Adipose tissue (tissue), 3 donors: ENCODE measurements at places on chromosomes 6 and 20. TPM values are rescaled to one million over a fixed set of nuclear protein-coding genes. Genes with fewer than 3 reads are reported as not detected.

The HLA-DOB gene
- polyA plus RNA-seq: not detected

The IL17A gene
- not detected for polyA plus RNA-seq

The IL17F gene
- polyA plus RNA-seq: not detected

The WFDC2 gene
- 9.5 TPM for polyA plus RNA-seq

The NHLRC1 gene
- polyA plus RNA-seq: 1.6 TPM

The COX4I2 gene
- polyA plus RNA-seq: 9.3 TPM

The SH3BGRL2 gene
- polyA plus RNA-seq: 14.2 TPM

The SCAND1 gene
- polyA plus RNA-seq: 76.7 TPM

The BPIFB4 gene
- polyA plus RNA-seq: 0.12 TPM

The TMC2 gene
- polyA plus RNA-seq: 0.46 TPM

The C6orf58 gene
- 0.05 TPM for polyA plus RNA-seq

The FOXS1 gene
- polyA plus RNA-seq: 0.16 TPM

The BPIFA1 gene
- polyA plus RNA-seq: not detected

The BPIFB1 gene
- polyA plus RNA-seq: 0.22 TPM

The GPR63 gene
- 0.34 TPM for polyA plus RNA-seq

The SMLR1 gene
- polyA plus RNA-seq: not detected

The CTAGE9 gene
- not detected for polyA plus RNA-seq

The RBPJL gene
- 0.19 TPM for polyA plus RNA-seq

The PLN gene
- 8.3 TPM for polyA plus RNA-seq

The SPATA25 gene
- 2.7 TPM for polyA plus RNA-seq

The MCHR2 gene
- polyA plus RNA-seq: not detected

The AVP gene
- polyA plus RNA-seq: not detected

The AAR2 gene
- 17.9 TPM for polyA plus RNA-seq

The CRISP2 gene
- polyA plus RNA-seq: not detected

The CALHM5 gene
- 1.5 TPM for polyA plus RNA-seq

The UBE2V1 gene
- 85.7 TPM for polyA plus RNA-seq

The SLC17A2 gene
- not detected for polyA plus RNA-seq

The ACTR5 gene
- polyA plus RNA-seq: 3.5 TPM

The HLA-DQA1 gene
- 47.9 TPM for polyA plus RNA-seq

The PRICKLE4 gene
- polyA plus RNA-seq: 4.5 TPM

The MYLK4 gene
- polyA plus RNA-seq: 0.32 TPM

The DPPA5 gene
- not detected for polyA plus RNA-seq

The KHDRBS2 gene
- polyA plus RNA-seq: not detected
